NCI-H446 (cell line): ENCODE measurements at places on chromosomes 2 and 18.

GRCh38 chr2:213149294-213149875, 2.0 kb downstream of the IKZF2 start:
- DNase-seq = no peak

DNA sequence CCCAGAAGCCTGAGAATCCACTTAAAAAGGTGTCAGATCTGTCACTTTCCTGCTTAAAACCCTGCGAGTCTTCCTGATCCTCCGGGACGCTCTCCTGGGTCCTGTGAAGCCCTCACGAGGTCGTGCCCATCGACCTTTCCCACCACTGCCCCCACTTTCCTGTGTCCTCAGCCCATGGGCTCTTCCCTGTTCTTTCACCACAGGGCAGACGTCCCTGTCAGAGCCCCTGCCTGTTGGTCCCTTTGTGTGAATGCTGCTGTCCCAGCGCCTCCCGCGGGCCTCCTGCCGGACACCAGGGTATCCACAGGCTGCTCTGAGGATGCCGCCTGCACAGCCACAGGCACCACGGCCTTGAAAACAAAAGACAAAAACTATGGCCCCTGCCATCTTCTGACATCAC, 125.6 kb downstream of the TMEM18 start:
- no peak for DNase-seq

DNA sequence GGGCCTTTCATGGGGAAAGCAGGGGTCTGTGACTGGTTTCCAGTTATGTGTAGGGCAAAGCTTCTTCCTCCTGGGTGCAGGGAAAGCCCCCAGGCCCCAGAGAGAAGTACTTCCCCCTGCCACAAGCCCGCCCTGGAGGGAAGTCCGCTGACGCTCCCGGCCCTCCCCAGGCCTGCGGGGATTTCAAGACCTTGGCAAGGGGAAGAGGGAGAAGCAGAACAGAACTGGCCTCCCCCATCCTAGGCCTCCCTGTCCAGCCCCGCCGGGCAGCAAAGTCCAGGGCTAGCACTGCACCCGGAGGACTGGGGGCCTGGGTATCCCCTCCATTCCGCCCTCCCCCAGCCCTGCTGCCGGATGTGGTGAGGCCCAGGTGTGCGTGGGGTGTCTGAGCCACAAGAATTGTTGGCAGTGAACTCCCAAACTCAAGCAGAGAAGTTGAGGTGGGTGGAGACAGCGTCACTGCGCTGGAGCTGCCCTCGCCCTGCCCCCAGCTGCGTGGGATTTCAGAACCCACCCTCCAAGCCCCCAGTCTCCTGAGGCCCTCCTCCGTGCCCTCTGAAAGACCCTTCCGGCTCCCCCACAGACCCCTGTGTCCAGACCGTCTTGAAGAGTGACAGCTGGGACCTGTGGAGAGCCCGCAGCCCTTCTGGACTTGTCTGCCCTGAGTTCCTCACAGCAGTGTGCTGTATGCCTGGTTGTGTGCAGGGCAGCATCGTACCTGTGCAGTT, 1.1 kb upstream of the DUSP2 start:
- DNase-seq = no peak

GRCh38 chr2:7226501-7226900, 309.3 kb downstream of the RNF144A start:
- DNase-seq = no peak

DNA sequence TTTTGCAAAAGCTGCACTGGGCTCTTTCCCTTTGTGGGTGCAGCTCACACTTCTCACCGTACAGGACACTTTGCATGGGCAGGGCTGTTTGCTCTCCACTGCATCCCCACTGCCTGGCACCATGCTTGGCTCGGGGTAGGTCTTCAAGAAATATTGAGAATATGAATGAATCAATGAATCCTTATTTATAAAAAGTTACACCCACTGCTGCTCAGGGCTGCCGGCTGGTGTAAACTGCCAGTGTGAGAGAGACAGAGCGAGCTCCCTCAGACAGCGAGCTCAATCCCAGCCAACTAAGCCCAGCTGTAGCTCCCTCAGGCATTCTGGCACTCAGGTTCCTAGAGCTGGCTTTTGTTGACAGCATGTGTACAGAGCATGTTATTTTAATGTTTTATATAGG, 3.4 kb downstream of the TMEM185B start:
- DNase-seq = no peak

DNA sequence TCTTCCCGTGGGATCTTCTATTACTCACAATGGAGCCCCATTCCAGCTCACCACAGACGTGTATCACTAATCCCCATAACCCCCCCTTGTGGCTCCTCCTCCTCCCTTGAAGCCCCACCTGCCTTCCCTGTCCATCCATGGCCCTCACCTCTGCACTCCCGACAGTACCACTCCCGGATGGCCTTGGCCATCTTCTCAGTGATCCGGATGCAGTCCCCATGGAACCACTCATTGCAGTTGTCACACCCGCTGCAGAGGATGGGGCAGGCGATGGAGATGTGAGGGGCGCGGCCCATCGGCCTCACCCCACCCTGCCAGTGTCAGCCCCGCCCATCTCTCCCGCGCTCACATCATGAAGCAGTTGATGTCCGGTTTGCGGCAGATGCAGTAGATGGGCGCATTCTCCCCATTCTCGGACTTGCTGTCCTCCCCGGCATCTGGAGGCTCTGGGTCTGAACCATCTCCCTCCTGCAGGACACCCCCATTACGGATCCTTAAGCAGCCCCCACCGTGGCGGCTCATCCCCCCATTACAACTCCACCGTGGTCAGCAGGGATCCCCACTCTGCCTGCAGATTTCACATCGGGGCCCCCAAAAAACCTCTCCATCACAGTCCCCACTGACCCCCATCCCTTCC, 983 bp downstream of the CXXC1 start:
- no peak for DNase-seq

DNA sequence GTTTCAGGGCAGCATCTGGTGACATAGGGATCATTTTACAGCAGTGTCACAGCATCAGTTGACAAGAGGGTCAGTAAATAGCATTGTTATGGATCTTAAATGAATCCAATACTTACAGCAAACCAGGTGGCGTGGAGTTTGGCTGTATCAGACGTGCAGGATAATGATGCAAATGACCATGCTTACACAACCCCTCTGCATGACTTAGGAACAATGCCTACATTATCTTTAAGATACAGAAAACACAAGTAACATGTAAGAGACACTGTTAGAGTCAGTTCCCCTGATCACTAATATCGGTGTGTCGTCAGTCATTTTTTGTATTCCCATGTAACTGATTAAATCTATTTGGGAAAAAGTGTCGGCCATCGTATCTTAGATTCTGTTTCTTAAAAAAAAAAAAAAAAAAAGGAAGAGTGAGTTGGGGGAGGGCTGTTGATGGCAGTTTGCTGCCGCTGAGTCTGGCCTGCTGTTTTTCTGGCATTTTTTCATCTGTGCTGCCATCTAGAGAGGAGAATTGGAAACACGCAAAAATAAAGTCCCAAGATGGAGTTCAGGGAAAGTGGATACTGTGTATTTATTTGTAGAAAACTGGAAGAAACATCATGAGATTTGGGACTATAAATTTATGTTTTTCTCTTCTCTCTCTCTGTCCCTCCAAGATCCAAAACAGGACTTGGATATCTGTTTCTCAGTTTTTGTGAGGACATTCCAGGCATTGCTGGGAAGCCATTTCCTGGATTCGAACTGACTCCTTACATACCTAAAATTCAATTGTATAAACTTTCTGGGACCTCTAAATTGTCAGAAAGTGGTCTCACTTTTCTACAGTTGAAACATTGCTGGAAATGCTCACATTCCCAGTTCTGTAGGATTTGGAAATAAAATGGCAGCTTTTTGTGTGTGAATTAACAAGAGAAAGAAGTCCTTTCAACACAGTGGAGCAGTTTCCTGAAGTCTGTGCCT, 60.3 kb upstream of the AGPS start:
- peak; percentile 80 for DNase-seq

DNA sequence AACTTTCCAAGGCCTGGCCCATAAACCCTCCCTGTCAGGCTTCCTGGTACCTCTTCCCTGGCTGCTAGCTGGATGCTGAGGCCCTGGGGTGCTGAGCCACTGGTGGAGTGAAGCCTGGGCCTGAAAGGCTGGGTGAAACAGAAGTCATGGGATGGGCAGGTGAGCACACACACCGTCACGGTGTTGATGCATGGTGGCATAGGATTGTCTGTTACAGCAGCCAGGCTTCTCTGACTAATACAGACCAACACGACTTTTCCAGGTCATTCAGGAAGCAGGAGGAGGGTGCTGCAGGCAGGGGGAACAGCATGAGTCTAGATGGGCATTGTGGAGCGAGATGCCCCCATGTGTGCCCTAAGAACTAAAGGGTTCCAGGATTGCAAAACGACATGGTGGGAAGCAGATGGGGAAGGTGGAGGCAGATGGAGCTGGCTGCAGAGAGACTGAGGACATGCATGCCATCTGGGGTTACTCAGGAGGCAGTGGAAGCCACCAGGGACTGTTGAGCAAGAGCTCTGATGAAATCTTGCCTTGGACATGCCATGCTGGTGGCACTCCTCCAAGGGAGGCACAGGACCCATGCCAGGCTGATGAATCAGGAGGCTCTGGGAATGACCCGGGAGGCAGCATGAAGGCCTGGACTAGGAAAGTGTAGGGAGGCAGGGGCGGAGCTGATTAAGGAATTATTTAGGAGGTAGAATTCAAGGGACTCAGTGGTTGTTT, 480.9 kb downstream of the TSN start:
- peak; percentile 67 for DNase-seq

GRCh38 chr18:41690332-41691127, 264.5 kb upstream of the PIK3C3 start:
- no peak for DNase-seq

DNA sequence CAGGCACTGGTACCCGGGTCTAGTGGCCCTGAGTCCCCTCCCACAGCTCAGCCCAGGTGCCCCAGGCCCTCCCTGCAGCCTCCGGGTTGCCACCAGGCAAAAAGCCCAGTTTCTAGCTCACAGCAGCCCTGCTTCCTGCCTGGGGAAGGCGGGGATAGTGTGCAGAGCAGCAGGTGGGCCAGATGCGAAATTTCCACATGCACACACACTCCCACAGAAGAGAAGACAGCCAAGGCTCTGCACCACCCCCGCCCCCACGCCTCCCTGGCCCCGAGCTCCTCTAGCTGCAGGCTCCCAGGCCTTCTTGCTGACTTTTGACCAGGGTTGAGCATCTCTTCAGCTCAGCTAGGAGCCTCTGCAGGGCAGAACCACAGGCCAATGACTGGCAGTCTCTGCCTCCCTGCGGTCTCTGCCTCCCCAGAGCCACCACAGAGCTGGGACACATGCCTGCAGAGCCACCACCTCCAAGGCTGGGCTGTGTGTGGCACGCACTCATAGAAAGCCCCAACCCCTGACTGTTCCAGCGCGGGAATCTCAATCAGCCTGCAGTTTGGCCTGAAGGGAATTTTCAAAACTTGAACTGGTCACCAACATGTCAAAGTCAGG, 7.2 kb downstream of the SLC66A2 start:
- peak; percentile 20 for DNase-seq

- peak; percentile 89 for DNase-seq
Measured at GRCh38 chr2:181891258-181891965, at the start of gene ITPRID2. Gene ITPRID2, plus strand, starts transcription at chr2:181891730. Its CDS starts 337 bp downstream, at chr2:181892067.

GRCh38 chr18:79548077-79548450, 131.5 kb upstream of the CTDP1 start:
- no peak for DNase-seq

DNA sequence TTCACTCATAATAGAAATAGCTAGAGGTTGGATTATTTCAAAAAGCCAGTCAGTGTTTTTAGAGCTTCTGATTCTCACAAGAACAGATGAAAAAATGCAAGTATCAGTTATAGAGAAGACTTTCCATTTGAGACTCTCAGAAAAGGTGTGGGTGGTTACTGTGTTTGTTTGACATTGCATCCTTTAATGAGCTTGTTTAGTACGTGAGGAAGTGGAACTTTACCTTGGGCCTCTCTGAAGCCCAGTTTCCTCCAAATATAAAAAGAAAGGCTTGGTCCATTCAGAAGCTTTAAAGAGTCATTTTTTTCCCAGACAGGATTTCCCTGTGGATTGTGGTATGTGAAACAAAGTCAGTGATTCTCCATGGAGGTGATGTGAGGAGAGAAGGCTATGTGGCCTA, 89.9 kb upstream of the RANBP2 start:
- no peak for DNase-seq
